ENCODE measurements at places on chromosomes 1 and 21. TPM values are rescaled to one million over a fixed set of nuclear protein-coding genes. Genes with fewer than 3 reads are reported as not detected.

APCS gene
- not detected for total RNA-seq

GRCh38 chr1:49351768-49352167 is 575.1 kb upstream of the BEND5 start:
- no peak for DNase-seq

LENEP gene
- total RNA-seq = 1.1 TPM

- DNase-seq = no peak
These were observed 105.1 kb downstream of the PCBP3 start for GRCh38 chr21:45748593-45748992.

DNA sequence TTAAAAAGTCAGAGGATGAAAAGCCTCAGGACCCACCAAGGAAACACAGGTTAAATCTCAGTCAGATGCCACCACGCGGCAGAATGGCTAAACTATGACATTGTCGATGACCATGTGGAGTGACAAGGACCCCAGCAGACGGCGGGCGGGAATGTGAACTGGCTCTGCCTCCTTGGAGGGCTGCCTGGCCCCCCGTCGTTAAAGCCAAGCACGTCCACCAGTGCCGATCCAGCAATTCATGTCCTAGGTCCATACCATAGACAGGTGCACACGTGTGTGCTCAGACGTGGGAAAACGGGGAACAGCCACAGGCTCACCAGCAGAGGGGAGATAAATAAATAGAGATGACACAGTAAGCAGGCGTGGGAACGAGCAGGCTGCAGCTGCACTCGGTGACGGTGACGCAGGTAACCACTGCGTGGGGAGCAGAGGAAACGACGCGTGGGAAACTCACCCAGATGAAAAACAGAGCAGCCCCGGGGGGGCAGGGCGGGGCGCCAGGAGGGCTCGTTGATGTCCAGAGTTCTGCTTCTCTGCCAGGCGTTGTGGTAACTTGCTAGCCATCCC is 28.3 kb upstream of the PCBP3 start:
- DNase-seq = peak; percentile 77

- peak; percentile 42 for DNase-seq
These were observed 791 bp upstream of the MAST2 start for GRCh38 chr1:45802343-45803298.

MYBPH gene
- not detected for total RNA-seq

GRCh38 chr1:59298710-59299346 is 1.9 kb downstream of the FGGY start:
- no peak for DNase-seq

LRRC38 gene
- not detected for total RNA-seq

GJC2 gene
- total RNA-seq = 4.4 TPM

ATXN7L2 gene
- 11.6 TPM for total RNA-seq

MTARC2 gene
- not detected for total RNA-seq

SLC1A7 gene
- not detected for total RNA-seq

DNA sequence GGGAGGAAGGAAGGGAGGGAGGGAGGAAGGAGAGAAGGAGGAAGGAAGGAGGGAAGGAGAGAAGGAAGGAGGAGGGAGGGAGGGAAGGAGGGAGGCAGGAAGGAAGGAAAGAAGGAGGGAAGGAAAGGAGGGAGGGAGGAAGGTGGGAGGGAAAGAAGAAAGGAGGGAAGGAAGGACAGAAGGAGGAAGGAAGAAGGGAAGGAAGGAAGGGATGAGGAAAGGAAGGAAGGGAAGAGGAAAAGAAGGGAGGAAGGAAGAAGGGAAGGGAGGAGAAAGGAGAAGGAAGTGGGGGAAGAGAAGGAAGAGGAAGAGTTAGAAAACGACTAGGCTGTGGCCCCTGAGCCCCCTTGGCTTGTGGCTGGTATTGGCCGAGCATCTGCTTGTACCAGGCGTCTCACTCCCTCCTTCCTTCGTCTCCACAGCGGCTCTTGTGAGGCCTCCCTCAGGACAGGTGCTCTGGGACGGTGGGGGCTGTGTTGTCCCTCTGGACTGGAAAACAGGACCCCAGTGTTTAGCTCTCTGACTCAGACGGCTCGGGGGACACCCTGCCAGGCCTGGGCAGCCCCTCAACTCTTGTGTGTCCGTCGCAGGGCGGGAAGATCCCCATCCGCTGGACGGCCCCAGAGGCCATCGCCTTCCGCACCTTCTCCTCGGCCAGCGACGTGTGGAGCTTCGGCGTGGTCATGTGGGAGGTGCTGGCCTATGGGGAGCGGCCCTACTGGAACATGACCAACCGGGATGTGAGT is 36.2 kb upstream of the C1QA start:
- DNase-seq = no peak

RIPK4 gene
- total RNA-seq = not detected

- no peak for DNase-seq
These were observed 19.4 kb upstream of the SLC2A5 start for GRCh38 chr1:9088807-9089206.

DNA sequence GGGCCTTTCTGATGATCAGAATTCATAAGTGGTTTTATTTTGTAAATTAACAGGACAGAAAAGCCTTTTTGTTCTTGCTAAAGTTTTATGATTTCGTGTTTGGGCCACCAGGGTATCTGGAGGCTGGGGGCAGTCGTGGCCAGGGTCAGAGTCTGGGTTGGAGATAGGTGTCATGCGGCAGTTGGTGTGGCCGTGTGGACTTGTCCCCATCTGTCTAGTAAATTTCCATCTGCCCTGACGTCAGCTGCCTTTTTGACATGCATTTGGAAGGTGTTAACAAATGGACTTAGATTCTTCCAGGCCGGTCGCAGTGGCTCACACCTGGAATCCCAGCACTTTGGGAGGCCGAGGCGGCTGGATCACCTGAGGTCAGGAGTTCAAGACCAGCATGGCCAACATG is 56.8 kb downstream of the SKI start:
- no peak for DNase-seq

- peak; percentile 47 for DNase-seq
These were observed 146.1 kb upstream of the FGGY start for GRCh38 chr1:59150577-59151386.

NUF2 gene
- total RNA-seq = 81.1 TPM

DNA sequence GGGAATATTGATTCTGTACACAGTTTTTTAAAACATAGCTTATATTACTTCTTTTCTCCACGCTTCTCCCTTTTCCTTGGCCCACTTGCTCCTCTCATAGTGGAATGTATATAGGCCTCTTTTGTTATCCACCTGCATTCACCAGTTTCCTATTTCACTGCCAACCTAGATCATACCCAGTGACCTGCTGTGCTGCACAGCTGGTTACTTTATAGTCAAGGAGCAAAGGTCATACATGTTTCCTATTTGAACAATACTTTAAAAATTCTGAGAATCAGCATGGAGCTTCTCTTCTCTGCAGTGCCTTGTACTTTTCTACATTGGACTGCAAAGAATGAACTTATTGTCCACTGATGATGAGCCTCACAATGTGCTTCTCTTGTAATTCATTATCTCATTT is 4.3 kb upstream of the SLC35D1 start:
- DNase-seq = no peak

- peak; percentile 63 for DNase-seq
These were observed 39.5 kb downstream of the XCL2 start for GRCh38 chr1:168504064-168504837.

DNA sequence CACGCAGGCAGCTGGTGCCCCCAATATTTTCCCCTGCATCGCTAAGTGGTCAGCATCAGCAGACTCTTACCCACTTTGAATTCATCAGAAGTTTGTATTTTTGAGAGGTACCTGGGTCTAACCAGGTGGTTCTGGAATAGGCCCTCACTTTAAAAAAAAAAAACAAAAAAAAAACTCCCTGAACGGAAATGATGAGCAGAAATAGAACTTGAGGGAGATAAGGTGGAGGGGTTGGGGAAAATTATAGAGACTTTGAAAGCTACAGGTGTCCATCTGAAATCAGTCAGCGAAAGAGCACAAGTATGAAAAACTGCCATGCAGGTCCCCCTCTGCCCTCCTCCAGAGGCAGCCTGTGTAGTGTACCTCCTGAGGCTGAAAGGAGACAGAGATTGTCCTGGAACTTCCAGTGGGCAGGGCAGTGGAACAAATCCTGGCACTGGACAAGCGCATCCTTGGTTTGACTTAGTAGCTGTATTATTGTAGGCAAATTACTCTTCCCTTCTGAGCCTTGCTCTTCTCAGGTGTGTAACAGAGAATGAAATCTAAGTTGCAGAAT is 1.2 kb downstream of the SLAMF7 start:
- no peak for DNase-seq

TTC39A gene
- not detected for total RNA-seq

CD2 gene
- 186 TPM for total RNA-seq

GRCh38 chr1:31154632-31155215 is 85.0 kb downstream of the NKAIN1 start:
- DNase-seq = peak; percentile 77

NBPF20 gene
- total RNA-seq = 0.18 TPM

DNA sequence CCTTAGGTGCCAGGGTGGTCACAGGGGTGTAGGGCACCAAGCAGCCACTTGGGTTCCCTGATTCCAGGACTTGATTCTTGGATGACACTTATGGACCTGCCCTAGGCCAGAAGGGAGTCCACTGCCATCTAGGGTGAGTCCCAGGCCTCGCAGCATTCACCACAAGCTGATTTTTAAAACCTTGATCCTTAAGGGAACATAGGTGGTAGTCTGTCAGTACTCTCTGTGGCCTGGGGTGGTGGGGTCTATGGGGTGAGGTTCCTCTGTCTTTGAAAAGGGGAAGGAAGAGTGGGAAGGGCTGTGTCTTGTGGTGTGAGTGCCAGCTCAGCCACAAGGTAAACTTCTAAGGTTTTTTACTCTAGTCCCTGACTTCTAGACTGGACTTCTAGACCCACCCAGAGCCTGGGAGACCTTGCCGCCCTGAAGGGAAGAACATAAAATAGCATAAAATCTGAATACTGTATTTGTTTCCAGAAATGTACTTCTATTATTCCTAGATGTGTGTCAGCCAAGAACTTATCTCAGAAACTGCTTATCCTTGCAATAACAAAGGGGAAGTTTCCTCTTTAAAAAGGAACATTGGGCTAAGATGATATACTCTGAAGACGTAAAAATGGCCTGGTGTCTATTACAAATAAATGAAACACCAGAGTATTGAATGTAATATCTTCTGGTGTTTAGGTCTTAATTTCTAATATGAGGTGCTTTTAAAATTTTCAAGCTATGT is 757.3 kb downstream of the LTN1 start:
- no peak for DNase-seq

GRCh38 chr1:224859651-224860050 is 69.8 kb upstream of the DNAH14 start:
- no peak for DNase-seq

- no peak for DNase-seq
These were observed 27.0 kb downstream of the TGFB2 start for GRCh38 chr1:218371927-218372672.

DNA sequence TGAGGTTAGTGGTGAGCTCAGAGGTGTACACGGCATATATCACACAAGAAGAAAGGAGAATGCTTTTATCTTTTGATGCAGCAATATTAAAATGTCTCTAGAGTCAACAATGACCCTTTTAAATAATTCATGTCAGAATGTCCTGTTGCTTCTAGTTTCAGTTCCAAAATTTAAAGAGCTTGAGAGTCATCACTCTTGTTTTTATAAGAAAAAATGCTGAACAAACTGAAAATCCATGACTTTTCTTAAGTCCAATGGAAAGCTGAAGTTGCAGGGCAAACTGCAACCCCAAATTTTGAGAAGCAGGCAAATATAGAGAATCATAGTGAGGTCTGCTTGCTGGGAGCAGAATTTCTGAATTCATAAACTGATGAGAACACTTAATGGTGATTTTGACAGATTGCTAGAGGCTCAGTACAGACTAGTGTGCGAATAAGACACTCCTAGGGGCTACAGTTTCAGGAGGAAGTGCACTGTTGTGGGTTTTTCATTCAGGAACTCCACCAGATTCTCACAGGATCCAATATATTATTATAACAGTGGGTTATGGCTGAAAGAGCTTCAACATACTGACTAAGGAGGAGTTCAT is 135.1 kb downstream of the CLIC6 start:
- no peak for DNase-seq

GRCh38 chr1:30680429-30680828 is 43.0 kb downstream of the MATN1 start:
- no peak for DNase-seq

DNA sequence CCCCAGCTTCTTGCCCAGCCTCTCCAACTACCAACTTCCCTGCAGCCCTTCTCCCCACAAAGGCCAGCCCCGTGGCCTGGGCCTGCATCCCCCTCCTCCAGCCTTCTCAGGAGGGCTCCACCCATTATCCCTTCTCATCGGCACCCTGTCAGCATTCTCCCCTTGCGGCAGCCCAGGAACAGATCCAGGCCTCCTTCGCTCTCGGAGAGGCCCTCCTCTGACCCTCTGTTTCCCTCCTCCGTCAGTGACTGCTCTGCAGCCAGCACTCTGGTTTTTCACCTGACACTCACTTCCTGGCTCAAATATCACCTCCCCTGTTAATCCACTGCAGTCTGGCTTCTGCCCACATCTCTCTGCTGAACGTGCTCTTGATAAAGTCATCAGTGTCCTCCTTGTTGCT is 17.5 kb downstream of the ADGRB2 start:
- DNase-seq = peak; percentile 31

- no peak for DNase-seq
These were observed 16.5 kb upstream of the CD53 start for GRCh38 chr1:110856410-110856809.

- DNase-seq = no peak
These were observed 48.9 kb downstream of the AK4 start for GRCh38 chr1:65196926-65197325.

- no peak for DNase-seq
These were observed 41.5 kb downstream of the ZBTB17 start for GRCh38 chr1:15934211-15935055.

NES gene
- total RNA-seq = not detected

TSACC gene
- total RNA-seq = 0.76 TPM

- peak; percentile 36 for DNase-seq
These were observed 30.0 kb upstream of the EPS8L3 start for GRCh38 chr1:109793486-109794318.

- DNase-seq = no peak
These were observed 19.3 kb downstream of the TAL1 start for GRCh38 chr1:47212636-47213229.

LCE1D gene
- not detected for total RNA-seq

DNA sequence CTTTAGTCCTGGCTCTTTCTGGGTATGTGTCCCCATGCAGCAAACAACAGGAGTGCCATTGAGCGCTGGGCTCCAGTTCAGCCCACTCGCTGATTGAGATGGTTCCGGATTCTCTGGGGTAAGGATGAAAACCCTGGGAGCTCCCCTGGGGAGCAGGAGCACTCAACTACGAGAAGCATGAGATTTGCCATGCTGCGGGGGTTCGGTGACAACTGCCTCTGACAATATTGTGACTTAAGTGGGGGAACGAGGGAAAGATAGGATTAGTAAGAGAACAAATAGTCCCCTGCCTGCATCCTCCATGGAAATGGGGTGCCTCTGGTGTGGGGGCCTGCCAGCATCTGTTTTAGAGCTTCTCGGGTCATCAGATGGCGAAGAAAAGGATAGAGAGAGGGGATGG is 123.6 kb upstream of the IPO9 start:
- DNase-seq = no peak

BATF3 gene
- 31.3 TPM for total RNA-seq

- DNase-seq = no peak
These were observed 369.1 kb downstream of the PTBP2 start for GRCh38 chr1:97090725-97091124.

DNA sequence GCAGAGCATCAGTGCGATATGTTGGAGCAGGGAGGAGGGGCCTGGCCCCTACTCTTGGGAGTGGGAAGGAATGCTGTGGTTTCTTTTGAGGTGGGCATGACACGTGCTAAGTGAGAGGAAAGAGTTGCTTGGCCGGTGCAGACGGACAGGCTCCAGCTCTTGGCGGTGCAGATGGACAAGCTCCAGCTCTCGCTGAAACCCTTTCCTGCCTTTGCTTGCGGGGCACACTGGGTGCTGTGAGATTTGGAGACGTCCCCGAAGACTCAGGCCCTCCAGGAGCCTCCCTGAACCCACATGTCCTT is 15.9 kb downstream of the PDXK start:
- no peak for DNase-seq
